Liver (tissue), 10 donors: ENCODE measurements at places on chromosomes 5 and 9.

DNA sequence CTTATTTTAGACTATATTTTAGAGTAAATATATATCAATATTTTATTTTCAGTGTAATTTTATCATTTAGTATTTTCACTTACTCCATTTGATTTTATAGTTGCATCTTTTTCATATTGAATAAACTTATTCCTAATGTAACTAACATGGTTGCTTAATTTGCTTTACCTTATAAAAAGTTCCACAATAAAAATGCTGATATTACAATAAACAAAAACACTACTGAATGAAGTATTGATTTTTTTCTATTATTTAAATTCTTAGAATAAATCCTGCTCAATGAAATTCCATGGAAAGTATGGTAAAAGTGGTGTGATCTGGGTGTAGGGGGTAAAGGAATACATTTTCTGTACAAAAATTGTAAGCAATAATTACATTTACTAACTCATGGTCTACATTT, 2074.9 kb upstream of the C9orf72 start:
- no peak for DNase-seq

DNA sequence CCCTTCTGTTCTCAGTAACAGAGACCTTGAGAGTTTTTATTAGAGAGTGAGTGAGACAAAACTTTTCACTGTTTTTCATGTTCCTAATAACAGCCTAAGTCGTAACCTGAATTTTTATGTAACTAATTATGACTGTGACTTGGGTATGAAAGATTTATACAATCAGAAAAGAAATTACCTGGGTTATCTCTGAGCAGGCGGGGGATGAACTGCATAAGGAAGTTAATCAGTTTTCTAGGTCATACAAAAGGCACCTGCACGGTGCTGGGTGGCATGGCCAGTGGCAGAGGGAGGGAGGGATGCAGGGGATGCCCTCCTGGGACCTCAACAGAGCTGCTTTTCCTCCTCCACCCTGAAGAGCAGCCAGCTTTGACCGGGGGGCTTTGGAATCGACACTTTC, 219.8 kb downstream of the HSPA4 start:
- DNase-seq: no peak

DNA sequence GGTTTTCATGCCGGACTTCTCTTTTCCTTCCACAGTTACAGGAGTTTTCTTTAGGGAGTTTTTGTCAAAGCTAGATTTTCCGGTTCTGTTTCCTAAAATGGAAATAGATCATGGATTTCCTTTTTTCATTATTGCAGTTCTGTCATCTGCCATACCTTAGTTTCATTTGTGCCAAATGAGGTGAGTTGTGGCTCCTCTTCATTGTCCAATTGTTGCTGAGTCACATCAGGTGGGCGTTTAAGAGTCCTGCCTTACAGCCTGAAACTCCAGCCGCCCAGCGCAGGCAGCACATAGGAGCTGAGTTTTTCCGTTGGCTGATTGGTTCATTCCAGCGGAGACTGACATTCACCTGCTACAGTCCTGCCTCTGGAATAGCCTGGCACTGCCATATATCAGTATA, 14.1 kb downstream of the SLC25A25 start:
- no peak for DNase-seq

- DNase-seq: no peak
Observed at GRCh38 chr5:97670447-97670846, 487.4 kb upstream of the RIOK2 start.

DNA sequence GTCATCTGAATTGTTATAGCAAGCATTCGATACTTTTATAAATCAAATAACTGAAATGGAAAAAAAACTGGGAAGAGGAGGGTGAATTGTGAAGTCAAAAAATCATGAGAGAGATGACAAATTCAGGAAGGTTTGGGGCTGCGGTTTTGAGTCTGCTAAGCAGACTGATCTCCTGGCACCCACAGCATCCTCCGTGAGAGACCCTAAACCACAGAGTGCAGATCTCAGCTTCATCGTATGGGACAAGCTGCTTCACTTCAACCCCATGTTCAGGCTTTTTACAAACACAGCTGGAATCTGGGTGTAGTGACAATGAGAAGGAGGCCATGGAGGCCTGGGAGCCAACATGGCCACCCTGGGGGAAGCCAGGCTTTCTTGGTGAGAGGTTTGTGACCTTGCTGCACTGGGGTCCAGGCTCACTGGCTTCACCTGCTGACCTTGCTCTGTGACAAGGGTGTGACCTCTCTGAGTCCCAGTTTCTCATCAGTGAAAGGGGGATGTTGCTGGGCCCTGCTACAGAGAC, 19.4 kb downstream of the USP20 start:
- DNase-seq: no peak

- no peak for DNase-seq
Observed at GRCh38 chr9:119963258-119963797, 594.1 kb upstream of the BRINP1 start.

DNA sequence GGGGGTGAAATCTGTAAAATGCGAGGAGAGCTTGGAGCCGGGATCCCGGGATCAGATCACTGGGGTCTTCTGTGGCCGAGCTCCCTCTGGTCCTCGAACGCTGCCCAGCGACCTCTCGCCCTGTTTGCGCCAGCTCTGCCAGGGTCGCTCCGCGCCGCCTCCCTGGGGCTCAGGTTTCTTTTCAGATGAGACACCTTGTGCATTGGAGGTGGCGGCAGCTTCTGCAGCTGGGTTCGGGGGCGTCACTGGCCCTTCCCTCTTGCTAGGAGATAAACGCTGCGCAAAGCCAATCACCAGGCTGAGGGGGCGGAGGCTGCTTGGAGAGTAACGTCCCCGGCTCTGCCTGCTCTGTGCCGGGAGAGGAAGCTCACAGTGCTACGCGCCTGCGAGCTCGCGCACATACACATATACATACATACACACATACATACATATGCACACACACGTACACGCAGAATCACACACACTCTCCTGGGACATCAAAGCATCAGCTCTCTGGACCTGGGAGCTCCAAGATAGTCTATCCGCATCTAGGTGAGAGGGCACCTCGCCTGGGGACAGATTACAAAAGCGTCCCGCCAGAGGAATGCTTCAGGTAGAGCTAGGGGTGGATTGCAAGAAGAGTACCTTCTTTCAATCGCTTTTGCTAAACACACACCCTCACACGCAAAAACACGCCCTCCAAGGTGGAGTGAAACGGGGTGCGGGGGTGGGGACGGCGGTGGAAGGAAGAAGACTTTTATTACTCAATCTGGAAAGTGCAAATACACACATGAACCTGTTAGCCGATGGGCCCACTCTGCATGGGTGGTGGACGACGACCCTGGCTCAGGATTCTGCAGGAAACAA, at the start of gene ST8SIA4:
Gene ST8SIA4, minus strand, starts transcription at position 244 of the 849 bp plus-strand sequence. CDS start 327 bp downstream, outside the sequence.
- DNase-seq: peak; percentile 76

GRCh38 chr5:154575546-154576428, 97.8 kb upstream of the HAND1 start:
- no peak for DNase-seq

DNA sequence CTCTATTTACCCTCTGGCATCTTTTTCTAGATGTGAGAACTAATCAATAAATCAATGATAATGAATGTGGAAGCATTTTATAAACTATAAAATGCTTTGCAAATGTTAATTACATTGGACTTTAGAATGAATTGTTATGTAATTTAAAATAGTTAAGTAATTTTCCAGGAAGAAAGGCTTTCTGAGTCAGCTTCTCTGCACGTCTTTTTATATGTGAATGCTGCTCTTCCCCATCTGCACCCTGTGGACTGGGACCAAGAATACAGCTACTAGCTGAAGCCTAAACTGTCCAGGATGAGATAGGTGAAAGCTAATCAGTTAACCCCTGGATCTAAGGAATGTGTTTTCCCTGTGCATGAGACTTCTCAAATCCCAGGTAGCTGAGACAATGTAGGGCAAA, 292.9 kb downstream of the NR3C1 start:
- no peak for DNase-seq

- DNase-seq: no peak
Observed at GRCh38 chr9:115514454-115514853, 396.5 kb upstream of the TNC start.

GRCh38 chr5:133423618-133424282, 188.6 kb downstream of the FSTL4 start:
- DNase-seq: peak; percentile 83

DNA sequence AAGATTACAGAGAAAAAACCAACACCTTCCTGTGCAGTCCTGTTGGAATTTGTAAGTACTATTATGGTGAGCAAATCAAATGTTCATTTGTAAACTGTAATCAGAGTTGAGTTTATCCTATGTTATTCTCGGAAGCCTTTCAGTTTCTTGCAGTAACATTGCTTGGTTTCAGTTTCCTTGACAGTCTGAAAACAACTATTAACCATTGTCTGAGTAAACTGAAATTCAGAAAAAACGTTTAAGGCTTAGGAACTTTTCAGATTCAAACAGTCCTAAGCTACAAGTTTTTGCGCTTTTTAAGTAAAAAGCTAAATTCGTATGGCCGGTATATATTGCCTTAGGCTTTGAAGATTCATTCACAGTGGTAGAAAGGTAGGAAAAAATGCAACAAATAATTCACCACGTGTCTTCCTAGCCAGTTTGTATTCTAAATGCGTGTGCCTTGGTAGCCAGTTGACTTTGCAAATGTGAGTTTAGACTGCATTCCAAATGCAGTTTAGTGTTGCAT, 2.5 kb downstream of the GPBP1 start:
- DNase-seq: no peak

DNA sequence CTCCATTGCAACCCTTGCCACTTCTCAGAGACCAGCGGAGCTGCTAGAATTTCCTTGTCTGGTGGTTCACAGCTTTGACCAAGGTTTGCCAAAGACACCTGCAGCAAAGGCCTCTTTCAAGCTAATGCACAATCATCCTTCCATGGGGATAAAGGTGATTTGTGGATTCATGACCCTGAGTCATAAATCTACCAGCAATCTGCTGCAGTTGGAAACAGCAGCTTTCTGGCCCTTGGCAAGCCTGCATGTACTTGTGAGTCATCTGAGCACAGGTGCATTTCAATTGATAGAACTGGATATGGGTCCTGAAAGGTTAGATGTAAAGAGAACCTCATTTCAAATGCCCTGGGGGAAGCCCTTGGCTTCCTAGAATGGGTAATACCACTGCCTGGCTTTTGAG, 21.6 kb upstream of the TCF7 start:
- DNase-seq: no peak

DNA sequence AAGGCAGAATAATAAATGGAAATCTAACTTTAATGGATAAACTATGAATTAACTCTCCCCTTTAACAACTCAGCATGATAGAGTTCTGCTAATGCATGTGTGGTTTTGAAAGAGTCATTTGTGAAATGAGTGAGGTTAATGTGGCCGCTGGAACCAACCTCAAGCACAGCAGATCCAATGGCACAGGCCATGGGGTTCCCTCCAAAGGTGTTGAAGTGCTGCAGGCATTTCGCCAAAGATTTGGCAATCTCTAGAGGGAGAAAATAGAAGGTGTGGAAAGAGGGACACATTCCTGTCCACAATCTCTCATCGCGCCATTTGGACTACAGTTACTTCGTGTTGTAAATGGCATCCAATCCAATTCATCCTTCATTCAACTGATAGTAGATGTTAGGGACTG, 35.0 kb downstream of the AGXT2 start:
- no peak for DNase-seq

- DNase-seq: no peak
Observed at GRCh38 chr9:130064621-130065020, 10.9 kb downstream of the GPR107 start.

- peak; percentile 62 for DNase-seq
Observed at GRCh38 chr9:105881654-105882349, 187.5 kb downstream of the TMEM38B start.

- DNase-seq: no peak
Observed at GRCh38 chr5:89337-90286, 2.4 kb upstream of the PLEKHG4B start.

DNA sequence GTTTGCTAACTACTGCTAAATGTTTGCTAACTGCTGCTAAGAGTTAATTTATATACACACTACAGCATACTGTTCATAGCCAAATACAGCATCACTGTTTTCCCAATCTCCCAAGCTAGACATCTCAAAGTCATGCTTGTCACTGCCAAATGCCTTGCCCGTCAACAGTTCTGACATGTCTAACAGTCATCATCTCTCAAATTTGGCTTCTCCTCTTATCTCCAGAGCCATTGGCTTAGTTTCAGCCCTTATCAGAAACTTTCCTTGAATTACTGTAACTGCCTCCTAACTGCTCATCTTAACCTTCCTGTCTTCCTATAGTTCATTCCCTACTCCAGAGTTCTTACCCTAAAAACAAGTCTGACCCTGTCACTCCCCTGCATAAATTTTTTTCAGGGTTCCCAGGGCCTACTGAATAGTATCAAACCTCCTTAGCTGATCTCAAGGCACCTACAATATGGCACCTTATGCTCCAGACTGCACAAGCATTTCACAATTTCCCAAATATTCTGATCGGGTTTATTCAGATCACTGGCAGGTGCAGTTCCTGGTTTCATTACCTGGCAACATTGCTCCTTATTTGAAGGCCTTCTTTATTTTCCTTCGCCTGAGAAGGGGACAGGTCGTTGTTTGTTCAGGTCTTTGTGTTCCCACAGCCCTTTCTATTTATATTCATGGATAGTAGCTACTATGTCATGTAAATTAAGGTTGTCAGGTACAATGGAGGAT, 55.9 kb upstream of the ANKRD55 start:
- DNase-seq: no peak

DNA sequence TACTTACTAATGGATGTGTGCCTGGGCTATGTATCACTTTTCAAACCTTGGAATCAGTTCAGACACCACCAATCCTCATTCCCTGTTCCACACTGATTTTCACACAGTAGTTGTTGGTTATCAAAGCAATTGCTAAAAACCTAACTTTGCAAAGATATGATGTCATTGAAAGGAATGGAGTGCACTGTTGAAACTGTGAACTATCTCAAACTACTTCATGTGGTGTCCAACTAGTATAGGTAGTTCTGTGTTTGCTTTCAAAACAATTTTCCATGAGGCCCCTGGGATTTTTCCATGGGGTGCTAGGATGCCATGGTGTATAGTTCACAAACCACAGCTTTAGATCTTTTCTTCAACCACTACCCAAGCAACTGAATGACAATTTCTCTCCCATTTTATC, 17.8 kb downstream of the INIP start:
- no peak for DNase-seq

- DNase-seq: no peak
Observed at GRCh38 chr9:78663369-78663768, 366.4 kb downstream of the PSAT1 start.

- DNase-seq: no peak
Observed at GRCh38 chr9:109972026-109972882, 192.3 kb downstream of the PALM2AKAP2 start.

DNA sequence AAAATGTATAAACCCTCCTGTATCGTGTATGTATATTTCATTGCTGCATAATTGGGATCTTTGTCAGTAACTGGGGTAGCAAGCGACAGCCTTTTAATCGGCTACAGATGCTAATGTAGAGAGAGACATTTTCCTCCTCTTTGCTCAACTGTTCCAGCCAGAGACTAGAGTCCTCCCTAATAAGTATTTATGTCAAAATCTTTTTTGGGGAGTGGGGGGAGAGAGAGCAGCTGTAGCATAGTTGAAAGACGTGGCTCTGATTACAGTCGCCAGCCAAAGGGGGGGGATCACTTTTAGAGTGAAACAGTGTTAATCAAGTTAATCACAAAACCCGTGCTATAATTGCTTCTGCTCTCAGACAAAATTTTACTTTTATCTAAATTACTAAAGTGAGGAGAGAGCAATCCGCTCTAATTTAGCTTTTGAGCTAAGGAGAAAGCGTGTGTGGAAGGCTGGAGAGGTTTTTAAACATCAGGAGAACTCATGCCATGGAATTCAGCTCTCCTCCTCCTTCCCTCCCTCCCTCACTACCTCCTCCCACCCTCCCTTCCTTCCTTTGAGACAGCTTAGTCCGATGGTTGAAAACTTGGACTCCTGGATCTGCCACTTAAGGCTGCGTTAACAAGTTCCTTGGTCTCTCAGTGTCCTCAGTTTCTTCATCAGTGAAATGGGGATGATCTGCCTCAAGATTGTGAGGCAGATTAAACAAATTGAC, 87.3 kb upstream of the ZNF618 start:
- DNase-seq: no peak
